ENCODE measurements at places on chromosomes 4 and X.

- DNase-seq, result no peak
These were observed 169.8 kb downstream of the BTC start for GRCh38 chr4:74624351-74625151.

DNA sequence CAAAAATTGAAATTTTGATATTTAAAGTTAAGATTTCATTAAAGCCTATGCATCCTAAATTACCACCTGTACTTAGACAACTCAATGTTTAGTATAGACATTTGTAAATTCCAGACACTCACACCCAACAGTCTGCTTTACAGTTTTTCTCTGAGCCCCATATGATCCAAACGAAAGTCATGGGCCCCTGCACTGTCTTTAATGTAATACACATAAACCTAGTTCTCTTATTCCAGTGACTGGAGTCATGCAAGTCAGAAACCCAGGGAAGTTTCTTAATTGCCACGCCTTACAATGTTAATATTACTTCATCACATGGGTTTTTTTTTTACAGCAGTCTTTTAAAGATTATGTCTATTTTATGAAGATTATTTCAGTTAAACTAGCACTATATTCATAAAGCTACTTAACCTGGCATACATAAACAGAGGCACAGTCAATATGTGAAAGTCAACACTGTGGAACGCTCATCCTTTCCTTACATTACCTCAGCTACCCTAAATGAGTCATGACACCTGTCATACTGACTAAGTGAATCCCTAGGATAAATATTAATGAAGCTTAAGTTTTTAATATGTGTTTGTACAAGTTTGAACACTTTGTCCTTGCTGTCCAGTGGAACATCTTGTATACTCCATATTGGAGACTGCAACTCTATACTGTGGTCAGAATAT is 67.7 kb upstream of the H2AZ1 start:
- DNase-seq, result no peak

GRCh38 chrX:124555036-124555595 is 208.8 kb downstream of the SH2D1A start:
- DNase-seq, result no peak

- no peak for DNase-seq
These were observed 11.7 kb downstream of the C1GALT1C1 start for GRCh38 chrX:120617996-120618630.

GRCh38 chr4:165692082-165692481 is 181.0 kb upstream of the TLL1 start:
- no peak for DNase-seq

DNA sequence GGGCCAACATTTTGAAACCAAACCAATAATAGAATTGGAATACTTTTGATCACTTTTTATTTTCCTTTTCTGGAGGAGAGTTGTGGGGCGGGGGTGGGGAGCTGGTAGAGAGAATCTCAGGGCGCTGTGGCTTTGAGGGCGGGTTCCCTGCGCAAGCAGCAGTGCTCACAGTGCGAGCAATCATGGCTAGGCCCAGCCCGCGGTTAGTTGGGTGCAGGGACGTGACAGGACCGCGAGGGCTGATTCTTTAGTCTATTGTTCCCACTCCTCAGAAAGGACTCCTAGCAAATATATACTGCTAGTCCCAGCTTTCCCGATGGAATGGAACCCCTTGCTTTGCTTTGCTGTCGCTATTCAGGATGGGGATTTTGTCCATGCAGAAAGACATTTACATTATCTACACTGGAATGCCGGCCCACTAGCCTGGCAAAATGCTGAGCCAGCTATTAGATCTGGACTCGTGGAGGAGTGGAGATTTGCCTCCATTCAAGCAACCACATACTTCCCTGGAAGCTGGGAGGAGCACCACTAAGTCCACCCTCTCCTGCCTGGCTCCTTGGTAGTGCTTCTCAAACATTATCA is 23.9 kb upstream of the APLN start:
- peak; percentile 49 for DNase-seq

All from coronary artery (tissue), 2 donors.